ENCODE measurements at places on chromosomes 1 and 21.

DNA sequence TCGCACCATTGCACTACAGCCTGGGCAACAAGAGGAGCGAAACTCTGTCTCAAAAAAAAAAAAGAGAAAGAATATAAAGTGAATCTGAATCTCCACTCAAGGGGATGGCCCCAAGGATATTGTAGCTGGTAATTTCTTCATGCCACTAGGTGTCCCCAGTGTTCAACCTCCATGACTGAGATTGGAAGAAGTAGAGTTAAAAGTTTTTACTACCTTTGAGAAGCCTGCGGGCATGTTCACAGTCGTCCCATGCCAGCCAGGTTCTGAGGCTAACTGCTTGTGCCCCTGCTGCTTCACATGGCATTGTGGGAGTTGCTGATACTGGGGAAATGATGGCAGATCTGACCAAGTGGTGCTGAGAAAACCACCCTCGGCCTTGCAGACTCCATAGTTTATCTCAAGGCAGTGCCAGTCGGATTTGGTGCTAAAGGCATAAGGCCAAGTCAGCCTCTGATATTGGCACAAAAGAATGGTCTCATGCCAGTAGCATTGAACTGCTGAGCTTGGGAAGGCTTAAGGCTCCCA, 10.8 kb upstream of the SHISA4 start:
- DNase-seq = peak; percentile 13

GRCh38 chr1:34786521-34787325, 5.7 kb downstream of the GJB3 start:
- DNase-seq = peak; percentile 54

DNA sequence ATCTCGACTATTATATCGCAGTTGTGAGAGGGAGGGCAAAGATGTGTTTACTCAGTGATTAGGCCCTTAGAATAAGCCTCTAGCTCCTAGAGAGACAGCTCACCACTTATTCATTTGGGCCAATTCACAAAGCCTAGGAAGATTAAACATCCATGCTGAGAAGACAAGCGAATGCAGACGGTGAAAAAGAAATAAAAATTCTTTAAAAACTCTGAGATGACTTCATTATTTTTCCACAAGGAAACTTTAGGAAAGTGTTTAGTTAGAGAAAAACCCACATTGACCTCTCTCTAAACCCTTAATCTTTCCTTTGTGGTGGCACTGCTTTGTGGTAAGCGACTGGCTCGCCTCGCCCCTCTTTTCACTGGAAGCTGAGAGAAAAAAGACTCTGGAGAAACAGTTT, 146.8 kb upstream of the DMRTA2 start:
- DNase-seq = peak; percentile 62

DNA sequence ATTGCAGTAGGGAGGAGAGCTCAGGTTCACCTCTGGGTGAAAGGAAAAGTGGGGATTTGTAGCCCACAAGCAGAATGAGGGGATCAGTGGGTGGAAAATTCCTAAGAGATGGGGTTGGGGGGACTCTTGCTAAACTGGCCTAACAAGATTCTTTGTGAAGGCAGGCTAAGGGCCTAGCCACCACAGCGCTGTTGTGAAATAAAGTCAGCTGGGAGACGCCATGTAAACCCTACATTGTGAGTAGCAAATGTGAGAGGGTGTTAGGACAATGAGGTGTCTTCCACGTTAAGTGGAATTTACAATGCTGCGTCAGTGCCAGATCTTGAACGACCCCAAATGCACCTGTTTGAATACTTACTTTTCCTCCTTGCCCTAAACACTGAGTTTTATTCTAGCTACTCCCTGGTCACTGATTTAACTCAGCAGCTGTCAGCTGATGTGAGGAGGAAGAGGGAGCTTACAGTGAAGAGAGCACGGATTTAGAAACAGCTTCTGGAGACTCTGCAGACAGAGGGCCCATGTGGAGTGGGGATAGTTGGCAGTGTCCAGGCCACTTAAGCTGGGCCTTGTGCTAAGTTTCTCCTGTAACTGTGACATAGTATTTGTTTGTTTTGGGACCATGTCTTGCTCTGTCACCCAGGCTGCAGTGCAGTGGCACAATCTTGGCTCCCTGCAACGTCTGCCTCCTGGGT, 17.3 kb downstream of the PDPN start:
- DNase-seq = no peak

GRCh38 chr1:84985365-84985764, 11.5 kb downstream of the MCOLN2 start:
- DNase-seq = no peak

- DNase-seq = no peak
Measured at GRCh38 chr1:203031467-203031866, 5.2 kb downstream of the PPFIA4 start.

- DNase-seq = peak; percentile 18
Measured at GRCh38 chr1:113701429-113701828, 57.9 kb downstream of the PHTF1 start.

- peak; percentile 1 for DNase-seq
Measured at GRCh38 chr1:21869620-21870121, 57.6 kb downstream of the LDLRAD2 start.

- DNase-seq = no peak
Measured at GRCh38 chr1:248906753-248907661, 972 bp downstream of the PGBD2 start.

GRCh38 chr1:59697150-59697800, 117.5 kb upstream of the HOOK1 start:
- DNase-seq = no peak

- no peak for DNase-seq
Measured at GRCh38 chr1:17857996-17858395, 102.9 kb downstream of the ACTL8 start.

DNA sequence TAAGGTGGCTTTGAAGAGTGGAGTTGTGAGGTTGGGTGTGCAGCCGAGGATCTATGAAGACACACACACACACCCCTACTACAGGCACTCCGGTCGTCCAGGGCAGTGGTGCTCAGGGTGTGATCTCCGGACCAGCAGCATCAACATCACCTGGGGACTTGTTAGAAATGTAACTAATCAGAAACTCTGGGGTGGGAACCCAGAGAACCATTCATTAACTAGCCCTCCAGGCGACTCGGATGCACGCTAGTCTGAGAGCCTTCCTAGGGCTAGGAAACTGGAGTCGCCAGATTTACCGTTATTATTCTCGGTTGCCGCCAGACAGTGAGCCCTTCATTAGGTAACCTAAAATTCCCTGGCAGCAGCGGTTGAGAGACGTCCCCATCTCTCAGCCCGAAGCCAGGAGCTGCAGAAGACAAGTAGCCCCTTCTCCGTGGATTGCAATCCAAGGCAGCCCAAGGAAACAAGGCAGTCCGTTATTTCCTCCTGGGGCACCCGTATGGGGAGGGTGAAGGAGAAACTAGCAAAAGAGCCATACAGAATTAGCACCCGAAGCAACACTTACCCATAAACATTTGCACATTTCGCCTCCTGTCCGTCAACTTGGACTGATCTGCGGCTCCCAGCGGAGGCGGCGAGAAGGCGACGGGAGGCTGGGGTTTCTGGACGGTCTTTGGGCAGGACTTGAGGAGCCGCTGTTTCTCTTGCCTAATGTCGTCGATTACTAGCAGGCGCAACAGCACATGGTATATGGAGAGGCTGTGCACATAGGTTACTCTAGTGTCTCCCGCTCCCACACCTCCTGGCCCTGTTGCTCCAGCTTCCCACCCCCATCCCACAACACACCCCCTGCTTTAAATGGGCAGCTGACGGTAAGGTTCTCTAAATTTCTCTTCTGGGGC, 2.9 kb upstream of the CCN1 start:
- DNase-seq = no peak

GRCh38 chr1:162916821-162917613, 56.0 kb upstream of the CCDC190 start:
- DNase-seq = no peak

GRCh38 chr1:158494796-158495195, 22.8 kb downstream of the OR10R2 start:
- no peak for DNase-seq

GRCh38 chr1:222417264-222417663, 130.6 kb downstream of the HHIPL2 start:
- DNase-seq = no peak

GRCh38 chr1:178629252-178630154, 95.5 kb upstream of the RALGPS2 start:
- DNase-seq = no peak

- DNase-seq = no peak
Measured at GRCh38 chr1:208410409-208410808, 166.2 kb upstream of the PLXNA2 start.

DNA sequence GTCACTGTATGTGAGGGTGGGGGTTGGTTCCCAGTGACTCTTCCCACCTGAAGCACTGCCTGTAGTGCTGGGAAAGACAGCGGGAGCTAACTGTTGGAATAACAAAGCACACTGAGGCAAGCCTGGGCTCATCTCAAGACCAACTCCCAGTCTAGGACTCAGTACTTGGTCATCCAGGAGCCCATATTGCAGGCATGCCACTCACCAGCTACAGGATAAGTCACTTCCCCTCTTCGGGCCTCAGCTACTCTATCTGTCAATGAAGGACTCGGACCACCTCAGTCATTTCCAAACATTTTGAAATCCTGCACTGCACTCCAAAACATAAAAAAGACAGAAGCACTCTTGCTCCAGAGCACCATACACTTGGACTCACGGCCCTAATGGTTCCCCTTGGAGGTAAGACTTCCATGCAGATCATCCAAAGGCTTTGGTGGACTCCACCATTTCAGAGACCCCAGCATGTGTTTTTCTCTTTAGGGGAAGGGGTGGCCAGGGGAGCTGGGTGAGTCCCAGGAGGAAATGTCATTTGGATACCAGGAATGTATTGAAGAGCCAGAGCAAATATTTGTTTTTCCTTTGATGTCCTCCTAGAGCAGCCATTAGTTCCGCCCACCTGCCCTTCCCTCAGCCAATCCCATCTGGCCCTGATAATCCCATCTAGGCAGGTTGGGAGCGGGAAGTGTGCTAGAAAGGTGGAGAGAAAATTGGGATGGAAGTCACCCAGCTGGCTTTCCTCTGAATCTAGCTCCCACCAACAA, 3.1 kb downstream of the NUAK2 start:
- DNase-seq = peak; percentile 87

DNA sequence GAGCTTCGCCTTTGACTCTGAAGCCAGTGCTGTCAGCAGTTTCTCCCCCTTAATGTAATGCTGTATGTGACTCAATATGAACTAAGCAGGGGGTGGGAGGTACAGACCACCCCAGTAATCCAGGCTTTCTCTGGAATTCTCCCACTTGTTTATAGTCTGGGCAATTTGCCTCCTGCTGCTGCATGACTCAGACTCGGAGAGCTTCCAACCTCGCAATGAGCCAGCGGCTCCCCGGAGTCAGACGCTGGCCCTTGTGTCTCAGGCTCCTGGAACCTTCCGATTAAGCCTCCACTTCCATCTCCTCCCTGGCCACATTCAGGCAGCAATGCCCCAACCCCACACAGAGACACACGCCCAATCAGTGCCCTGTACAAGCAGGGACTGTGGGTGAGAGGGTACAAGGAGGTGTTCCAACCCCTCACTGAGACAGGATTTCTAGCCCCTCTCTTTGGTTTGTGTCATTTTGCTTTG, 471.7 kb upstream of the VAMP3 start:
- DNase-seq = peak; percentile 23

- DNase-seq = no peak
Measured at GRCh38 chr1:207026104-207026534, 6.4 kb downstream of the C1orf116 start.

DNA sequence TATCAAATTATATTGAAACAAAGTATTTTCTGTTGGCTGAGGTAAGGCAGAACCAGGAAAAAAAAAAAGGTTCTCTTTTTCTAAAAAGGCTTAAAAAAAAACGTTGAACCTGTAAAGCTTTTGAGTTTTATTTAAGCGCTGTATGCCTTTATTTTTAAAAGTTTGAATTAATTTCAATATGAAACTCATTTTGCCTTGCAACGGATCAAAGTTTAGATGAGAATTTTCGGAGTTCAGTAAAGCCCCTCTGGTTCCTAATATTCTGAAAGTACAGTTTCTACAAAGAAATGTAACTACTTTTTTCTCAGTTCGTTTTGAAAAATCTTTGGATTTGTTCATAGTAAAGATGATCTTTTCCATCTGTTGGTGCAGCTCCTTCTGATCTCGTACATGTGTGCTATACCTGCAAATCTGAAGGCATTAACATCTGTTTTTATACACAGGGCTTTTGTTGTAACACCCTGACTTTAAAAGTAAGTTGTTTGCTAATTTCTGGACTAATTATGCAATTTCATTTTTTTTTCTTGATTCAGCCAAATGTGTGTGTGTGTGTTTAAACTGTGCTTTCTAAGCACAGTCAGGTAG, 1.7 kb downstream of the ZBTB18 start:
- no peak for DNase-seq
